ENCODE measurements at places on chromosomes 4 and X. TPM values are rescaled to one million over a fixed set of nuclear protein-coding genes. Genes with fewer than 3 reads are reported as not detected.
A peak's percentile ranks its signal among the peaks of the same experiment; 100 is the strongest.

Gene MORC4
- total RNA-seq, result 38.9 TPM

Gene NRK
- 157 TPM for total RNA-seq

DNA sequence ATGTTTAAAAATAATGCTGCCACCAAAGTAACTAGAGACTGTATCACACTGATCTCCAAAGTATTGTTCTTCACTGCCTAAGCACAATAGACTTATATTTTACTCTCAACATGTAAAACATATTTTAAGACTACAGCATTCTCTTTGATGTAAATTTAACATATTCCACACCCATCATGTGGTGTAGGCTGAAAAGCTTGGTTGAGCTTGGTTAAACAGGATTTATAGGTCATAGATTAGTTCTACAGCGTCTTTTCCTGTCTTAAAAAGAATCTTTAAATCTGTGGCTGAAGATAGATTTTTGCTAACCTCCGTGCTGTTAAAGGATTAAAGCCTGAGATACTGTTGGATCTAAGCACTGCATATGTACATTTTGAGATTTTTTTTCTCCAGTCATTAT lies 379.9 kb downstream of the SH2D1A start:
- no peak overlapping the region for H3K4me3 ChIP-seq
- no peak for DNase-seq
- no peak overlapping the region for H3K27ac ChIP-seq
- H3K27me3 ChIP-seq, result no peaks in the 10 kb centered on the region
- H3K36me3 ChIP-seq, result no peaks in the 10 kb centered on the region

GRCh38 chr4:122633211-122633610 lies 12.3 kb upstream of the IL21 start:
- H3K27ac ChIP-seq, result no peak overlapping the region
- no peaks in the 10 kb centered on the region for H3K27me3 ChIP-seq
- H3K36me3 ChIP-seq, result no peaks in the 10 kb centered on the region
- DNase-seq, result no peak
- no peak overlapping the region for H3K4me3 ChIP-seq

DNA sequence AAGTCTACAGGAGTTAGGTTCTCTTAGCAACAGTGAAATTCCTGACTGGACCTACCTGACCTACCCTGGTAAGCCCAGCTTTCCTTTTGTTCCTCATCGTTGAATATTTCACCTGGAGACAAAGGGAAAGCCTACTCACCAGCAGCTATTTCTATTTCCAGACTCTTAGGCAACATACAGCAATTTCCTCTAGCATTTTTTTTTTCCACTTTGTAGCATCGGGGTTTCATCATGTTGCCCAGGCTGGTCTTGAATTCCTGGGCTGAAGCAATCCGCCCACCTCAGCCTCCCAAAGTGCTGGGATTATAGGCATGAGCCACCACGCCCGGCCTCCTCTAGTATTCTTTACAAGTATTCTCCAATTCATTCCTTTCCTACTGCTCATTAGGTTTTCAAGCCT lies 6.8 kb upstream of the S100G start:
- no peaks in the 10 kb centered on the region for H3K4me1 ChIP-seq
- no peak for DNase-seq
- no peak overlapping the region for H3K27ac ChIP-seq

DNA sequence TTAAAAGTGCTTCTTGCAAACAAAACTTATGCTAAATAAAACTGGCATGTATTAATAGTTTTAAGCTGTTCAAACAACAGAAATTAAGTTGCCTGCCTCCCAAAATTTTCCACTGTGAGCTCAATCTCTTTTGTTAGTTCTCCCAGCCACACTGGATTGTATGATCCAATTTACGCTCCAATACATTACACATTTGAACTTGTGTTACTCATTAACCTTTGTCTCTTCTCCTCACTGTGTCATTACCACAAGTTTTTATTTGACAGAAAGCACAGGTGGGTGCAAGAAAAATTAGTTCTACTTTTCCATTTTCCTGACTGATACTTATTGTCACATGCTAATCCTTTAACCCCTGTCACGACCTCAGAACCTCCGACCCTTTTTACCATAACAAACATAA lies 55.5 kb downstream of the SHISA3 start:
- no peak overlapping the region for H3K27ac ChIP-seq
- H3K36me3 ChIP-seq, result no peaks in the 10 kb centered on the region
- H3K4me1 ChIP-seq, result no peaks in the 10 kb centered on the region
- no peak for DNase-seq
- H3K4me3 ChIP-seq, result no peak overlapping the region
- H3K27me3 ChIP-seq, result no peaks in the 10 kb centered on the region

GRCh38 chr4:147799986-147800555 lies 68.2 kb downstream of the ARHGAP10 start:
- H3K4me1 ChIP-seq, result no peaks in the 10 kb centered on the region
- no peaks in the 10 kb centered on the region for H3K27me3 ChIP-seq
- H3K36me3 ChIP-seq, result no peaks in the 10 kb centered on the region
- H3K4me3 ChIP-seq, result no peak overlapping the region
- no peak overlapping the region for H3K27ac ChIP-seq

- no peaks in the 10 kb centered on the region for H3K4me1 ChIP-seq
- no peaks in the 10 kb centered on the region for H3K36me3 ChIP-seq
- no peak for DNase-seq
These were observed 12.5 kb downstream of the METAP1 start for GRCh38 chr4:99008051-99008450.

GRCh38 chr4:155491336-155492120 lies 114.8 kb upstream of the MAP9 start:
- H3K4me3 ChIP-seq, result no peak overlapping the region
- H3K36me3 ChIP-seq, result no peaks in the 10 kb centered on the region
- no peak for DNase-seq
- no peaks in the 10 kb centered on the region for H3K27me3 ChIP-seq
- no peak overlapping the region for H3K27ac ChIP-seq

DNA sequence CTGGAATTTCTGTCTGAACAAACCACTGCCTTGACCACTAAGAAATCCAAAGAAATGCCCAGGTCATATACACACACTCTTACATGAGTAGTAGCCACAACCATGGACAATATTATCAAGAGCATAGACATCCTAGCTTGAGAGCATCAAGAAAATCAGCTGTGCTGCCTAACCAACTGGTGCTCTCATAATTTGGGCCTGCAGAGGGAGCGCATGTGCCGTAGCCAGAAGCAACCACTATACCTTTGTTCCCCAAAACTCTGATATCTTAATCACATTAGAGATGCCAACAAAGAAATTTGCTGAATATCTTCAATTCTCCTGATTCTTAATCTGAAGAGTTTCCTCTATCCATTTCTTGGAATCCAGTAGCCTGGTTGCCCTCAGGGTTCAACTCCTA lies 163.6 kb downstream of the ZNF674 start:
- no peak overlapping the region for H3K27ac ChIP-seq
- no peak overlapping the region for H3K4me3 ChIP-seq
- DNase-seq, result peak; percentile 5
- H3K4me1 ChIP-seq, result no peaks in the 10 kb centered on the region

DNA sequence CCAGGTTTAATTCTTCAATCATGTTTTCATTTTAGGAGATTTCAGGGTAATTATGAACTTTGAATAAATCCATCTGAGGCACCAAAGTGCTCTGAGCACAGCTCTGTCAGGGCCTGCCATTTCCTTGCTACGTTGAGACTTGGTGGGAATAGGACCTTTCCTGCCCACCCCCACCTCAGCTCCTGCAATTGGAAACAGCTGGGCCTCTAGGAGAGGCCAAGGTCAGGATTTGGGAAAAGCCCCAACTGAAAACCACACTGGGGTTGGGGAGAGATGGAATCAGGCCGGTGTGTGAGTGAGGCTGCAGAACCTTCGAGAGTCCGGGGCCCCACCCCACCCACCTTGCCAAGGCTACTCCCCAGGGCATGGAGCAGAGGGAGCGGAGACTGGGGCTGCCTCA lies 212.7 kb upstream of the BCOR start:
- no peak overlapping the region for H3K27ac ChIP-seq
- H3K4me1 ChIP-seq, result peaks cover 2% of the 10 kb centered on the region
- DNase-seq, result peak; percentile 43
- no peaks in the 10 kb centered on the region for H3K36me3 ChIP-seq
- H3K27me3 ChIP-seq, result peaks cover 35% of the 10 kb centered on the region

DNA sequence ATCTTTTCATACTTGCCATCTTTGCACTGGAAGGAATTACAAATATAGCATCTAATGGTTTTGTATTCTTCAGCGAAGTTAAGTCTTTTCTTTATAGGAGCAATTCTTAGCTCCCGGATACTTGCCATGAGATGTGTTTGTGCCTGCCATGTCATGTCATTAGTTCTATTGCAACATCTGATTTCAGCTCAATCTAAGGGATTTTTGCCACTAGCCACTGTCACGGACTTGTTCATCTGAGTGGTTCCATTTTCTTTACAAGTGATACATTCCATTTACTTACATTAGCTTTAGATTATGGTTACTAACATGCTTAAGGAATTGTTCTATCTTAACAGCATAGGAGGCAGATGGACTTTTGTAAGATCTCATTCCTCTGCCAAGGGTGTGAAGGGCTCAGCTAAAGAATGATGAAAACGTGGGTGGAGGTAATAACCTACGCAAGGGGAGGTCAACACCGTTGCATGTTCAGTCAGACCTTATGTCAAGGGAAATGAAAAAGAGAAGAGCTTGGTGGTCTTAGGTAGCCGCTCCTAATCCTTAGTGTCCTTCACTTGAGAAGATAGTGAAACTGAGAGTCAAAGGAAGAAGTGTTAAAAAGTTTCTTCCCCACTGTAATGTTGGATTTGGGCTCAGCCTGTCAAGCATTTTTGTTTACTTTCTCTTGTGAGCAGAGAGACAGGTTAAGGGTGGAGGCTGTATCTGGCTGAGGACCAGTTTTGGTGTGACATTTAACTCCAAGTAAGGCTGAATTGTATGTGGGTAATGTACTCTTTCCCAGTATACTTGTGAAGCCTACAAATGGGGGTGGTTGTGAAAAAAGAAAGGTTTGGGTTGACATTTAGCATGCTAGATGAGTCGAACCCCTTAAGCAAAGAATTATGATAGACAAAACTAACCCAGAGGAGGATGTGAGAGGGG lies 3.6 kb upstream of the KLHL2 start:
- no peak for DNase-seq
- H3K4me1 ChIP-seq, result peaks cover 15% of the 10 kb centered on the region
- H3K4me3 ChIP-seq, result no peak overlapping the region
- no peaks in the 10 kb centered on the region for H3K36me3 ChIP-seq

DNA sequence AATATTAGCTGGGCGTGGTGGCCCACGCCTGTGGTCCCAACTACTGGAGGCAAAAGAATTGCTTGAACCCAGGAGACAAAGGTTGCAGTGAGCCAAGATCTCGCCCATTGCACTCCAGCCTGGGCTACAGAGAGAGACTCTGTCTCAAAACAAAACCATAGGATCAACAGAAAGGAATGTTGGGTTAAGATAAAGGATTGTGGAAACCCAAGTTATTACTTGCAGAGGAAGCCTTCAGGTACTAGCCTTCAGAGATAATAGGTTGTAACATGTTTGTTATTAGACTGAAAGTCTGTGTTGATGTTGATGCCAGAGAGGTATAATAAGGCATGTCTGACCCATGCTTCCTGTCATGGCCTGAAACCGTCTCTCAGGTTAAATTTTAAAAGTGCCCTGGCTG lies 16.9 kb downstream of the SSX5 start:
- H3K27ac ChIP-seq, result no peak overlapping the region
- DNase-seq, result no peak
- no peaks in the 10 kb centered on the region for H3K4me1 ChIP-seq

DNA sequence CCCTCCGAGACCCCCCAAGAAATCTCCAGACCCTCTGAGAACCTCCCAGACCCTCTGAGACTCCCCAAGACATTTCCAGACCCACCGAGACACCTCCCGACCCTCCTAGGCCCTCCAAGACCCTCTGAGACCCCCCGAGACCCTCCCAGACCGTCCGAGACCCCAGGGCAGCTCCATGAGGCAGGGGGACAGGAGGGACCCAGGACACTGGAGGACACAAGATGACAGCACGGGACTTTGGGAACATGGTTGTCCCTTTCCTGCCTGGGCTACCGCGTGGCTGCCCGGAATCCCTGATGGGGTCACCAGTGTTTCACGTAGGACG lies 10.3 kb downstream of the CTBP1 start:
- no peak overlapping the region for H3K27ac ChIP-seq
- no peaks in the 10 kb centered on the region for H3K27me3 ChIP-seq
- DNase-seq, result no peak
- peaks cover 36% of the 10 kb centered on the region for H3K4me1 ChIP-seq
- H3K36me3 ChIP-seq, result peaks cover 70% of the 10 kb centered on the region

GRCh38 chr4:184596044-184596616 lies 53.1 kb downstream of the CASP3 start:
- H3K27ac ChIP-seq, result no peak overlapping the region
- peak; percentile 22 for DNase-seq
- no peaks in the 10 kb centered on the region for H3K27me3 ChIP-seq
- no peaks in the 10 kb centered on the region for H3K36me3 ChIP-seq
- H3K4me3 ChIP-seq, result no peak overlapping the region
- H3K4me1 ChIP-seq, result peaks cover 5% of the 10 kb centered on the region

GRCh38 chrX:107050195-107050709 lies 50.2 kb upstream of the MORC4 start:
- H3K27ac ChIP-seq, result no peak overlapping the region
- peaks cover 3% of the 10 kb centered on the region for H3K27me3 ChIP-seq
- no peak overlapping the region for H3K4me3 ChIP-seq
- no peak for DNase-seq
- H3K4me1 ChIP-seq, result no peaks in the 10 kb centered on the region
- no peaks in the 10 kb centered on the region for H3K36me3 ChIP-seq

DNA sequence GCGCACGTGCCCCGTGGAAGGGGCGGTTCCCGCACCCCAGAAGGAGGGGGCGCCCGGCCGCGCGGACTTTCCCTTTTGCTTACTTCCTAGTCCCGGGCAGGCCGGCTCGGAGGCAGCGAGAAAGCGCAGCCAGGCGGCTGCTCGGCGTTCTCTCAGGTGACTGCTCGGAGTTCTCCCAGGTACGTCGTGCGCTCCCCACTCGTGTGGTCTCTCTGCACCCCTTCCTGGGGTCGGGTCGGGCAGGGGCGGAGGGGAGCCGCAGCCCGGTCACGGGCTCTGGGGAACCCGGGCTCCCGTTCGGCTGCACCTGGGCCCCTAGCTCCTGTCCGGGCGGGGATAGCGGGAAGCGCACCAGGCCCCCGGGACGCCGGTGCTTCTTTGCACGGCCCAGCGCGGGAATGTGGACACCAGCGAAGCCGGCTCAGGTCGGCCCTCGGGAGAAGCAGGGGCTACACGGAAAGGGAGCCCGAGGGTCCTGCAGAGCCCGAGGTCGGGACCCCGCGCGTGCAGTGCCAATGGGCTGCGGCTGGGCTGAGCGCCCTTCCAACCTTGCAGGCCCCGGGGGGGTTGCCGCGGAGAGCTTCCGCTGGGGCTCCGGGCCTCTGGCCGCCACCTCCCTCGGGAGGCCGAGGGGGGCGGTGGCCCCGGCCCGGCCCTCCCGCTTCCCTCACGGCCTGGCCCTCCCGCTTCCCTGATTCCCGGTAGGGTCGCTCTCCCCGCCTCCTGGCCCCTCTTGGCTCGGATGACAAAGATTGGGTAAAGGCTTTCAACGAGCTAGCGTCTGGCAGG lies at the start of gene TLR2:
Gene TLR2, plus strand, starts transcription at position 99 of the 789 bp plus-strand sequence. CDS start 18,628 bp downstream, outside the sequence.
- peak within 1 kb of the TSS; percentile 68 for H3K4me3 ChIP-seq
- peaks cover 17% of the 10 kb centered on the region for H3K4me1 ChIP-seq
- H3K36me3 ChIP-seq, result no peaks in the 10 kb centered on the region
- H3K27me3 ChIP-seq, result peaks cover 22% of the 10 kb centered on the region

Measured in muscle of leg (tissue), 16 donors.